ENCODE measurements at places on chromosomes 1 and 21.

DNA sequence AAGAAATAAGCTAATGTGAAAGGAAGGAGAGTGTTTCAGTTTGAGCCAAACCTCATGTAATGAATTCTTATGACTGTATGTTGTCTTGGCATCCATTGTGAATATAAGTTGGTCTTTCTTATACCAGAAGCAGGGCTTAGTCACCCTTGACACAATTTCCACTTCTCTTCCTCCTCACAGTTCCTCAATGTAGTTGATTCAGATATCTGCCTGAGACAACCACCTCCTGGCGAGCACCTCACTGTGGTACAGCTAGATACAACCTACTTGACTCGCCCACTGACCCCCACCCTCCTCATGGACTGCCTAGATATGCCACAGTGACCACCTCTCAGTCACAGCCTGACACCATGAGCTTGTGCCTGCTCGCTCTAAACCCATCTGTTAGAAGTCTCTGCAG, 45.6 kb downstream of the KYAT3 start:
- no peak for DNase-seq

DNA sequence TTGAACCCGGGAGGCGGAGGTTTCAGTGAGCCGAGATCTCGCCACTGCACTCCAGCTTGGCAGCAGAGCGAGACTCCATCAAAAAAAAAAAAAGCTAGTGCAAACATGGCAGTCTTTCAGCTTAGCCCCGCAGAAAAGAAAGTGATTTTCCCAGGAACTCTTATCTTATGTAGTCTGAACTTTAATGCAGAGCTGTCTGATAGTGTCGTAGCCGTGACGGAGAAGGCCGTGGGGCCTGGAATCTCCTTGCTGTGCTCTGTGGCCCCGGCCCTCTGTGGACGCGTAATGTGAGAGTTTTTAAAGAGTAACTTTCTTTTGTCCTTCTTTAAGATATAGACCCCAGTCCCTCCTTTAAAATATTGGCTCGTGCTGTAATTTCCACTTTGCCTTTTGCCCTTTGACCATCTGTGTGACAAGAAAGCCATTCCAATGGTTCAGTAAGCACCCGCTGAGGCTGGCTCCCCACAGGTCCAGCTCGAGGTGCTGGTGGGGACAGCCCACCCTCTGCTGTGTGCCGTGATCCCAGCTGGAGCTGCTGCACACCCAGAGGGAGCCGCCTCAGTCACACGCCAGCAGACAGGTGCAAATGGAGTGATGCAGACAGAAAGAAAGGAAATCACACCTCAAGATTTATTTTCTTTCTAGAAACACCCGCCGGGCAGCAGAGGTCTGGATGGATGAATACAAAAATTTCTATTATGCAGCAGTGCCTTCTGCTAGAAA, 164.0 kb downstream of the PGBD5 start:
- no peak for DNase-seq

DNA sequence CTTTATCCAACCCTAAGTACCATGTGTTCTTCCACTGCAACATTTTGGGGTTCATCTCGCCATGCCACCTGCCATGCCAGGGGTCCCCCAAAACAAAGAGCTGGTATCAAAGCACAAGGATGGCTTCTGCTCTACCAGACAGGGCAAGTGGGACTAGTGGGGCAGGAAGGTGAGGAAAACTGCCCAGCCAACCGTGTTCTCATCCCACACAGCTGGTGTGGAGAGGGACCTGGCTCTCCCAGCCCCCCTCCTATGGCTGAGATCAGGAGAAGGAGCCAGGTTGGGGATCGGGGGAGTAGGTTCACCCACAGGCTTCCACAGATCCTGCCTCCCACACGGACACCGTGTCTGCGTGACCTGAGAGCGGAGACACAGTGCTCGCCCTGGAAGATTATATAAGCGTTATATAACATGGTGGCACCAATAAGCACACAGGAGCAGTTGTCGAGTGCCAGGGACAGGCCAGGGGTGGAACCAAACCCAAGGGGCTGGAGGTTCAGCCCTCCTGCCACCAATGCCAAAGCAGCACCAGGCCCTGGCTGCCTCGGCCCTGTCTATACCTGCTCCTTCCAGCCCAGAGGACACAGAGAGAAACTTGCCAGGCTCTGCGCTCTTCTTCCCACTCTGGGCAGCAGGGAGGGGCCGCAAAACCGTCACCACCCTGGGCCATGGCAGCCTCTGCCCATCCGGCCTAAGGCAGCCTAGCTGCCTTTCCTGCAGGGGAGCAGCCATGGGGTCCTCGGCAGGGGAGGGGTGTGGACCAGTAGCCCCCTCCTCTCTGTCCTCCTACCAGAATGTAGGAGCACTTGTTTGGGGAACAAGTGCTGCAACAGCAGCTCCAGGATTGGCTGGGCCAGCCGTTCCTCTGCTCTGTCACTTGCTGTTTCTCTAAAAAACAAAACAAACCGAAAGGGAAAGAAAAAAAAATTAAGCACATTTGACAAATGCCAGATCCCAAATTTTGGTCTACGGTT, 43.5 kb downstream of the CD34 start:
- no peak for DNase-seq

GRCh38 chr1:248862695-248862997, 3.8 kb upstream of the ZNF692 start:
- no peak for DNase-seq

- DNase-seq, result no peak
Observed at GRCh38 chr1:225526878-225527277, 99.0 kb upstream of the LBR start.

DNA sequence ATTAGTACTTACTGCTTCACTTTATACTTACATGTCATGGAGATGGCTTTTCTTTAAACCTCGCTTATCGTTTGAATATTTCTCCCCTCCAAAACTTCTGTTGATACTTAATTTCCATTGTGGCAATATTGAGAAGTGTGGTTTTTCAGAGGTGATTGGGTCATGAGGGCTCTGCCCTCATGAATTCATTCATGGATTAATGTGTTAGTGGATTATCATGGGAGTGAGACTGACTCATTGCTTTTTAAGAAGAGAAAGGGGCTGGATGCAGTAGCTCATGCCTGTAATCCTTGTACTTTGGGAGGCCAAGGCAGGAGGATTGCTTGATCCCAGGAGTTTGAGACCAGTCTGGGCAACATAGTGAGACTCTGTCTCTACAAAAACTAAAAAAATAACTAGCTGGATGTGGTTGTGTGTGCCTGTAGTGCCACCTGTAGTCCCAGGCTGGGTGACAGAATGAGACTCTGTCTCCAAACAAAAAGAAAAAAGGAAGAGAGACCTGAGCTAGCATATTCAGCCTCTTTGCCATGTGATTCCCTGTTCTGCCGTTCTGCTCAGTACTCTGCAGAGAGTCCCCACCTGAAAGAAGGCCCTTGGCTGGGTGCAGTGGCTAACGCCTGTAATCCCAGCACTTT, 30.2 kb downstream of the RABGAP1L start:
- DNase-seq, result no peak

- DNase-seq, result no peak
Observed at GRCh38 chr1:193438771-193439170, 252.4 kb upstream of the B3GALT2 start.

- no peak for DNase-seq
Observed at GRCh38 chr21:31668651-31669491, 9.4 kb downstream of the SOD1 start.

GRCh38 chr1:155160128-155160527, 13.0 kb downstream of the KRTCAP2 start:
- no peak for DNase-seq

- DNase-seq, result no peak
Observed at GRCh38 chr1:87497380-87498203, 168.9 kb downstream of the LMO4 start.

- DNase-seq, result no peak
Observed at GRCh38 chr1:89201106-89201794, 2.5 kb upstream of the GBP4 start.

- no peak for DNase-seq
Observed at GRCh38 chr1:212930986-212931678, 19.2 kb upstream of the VASH2 start.

- no peak for DNase-seq
Observed at GRCh38 chr1:3742439-3743298, 9.6 kb upstream of the CCDC27 start.

DNA sequence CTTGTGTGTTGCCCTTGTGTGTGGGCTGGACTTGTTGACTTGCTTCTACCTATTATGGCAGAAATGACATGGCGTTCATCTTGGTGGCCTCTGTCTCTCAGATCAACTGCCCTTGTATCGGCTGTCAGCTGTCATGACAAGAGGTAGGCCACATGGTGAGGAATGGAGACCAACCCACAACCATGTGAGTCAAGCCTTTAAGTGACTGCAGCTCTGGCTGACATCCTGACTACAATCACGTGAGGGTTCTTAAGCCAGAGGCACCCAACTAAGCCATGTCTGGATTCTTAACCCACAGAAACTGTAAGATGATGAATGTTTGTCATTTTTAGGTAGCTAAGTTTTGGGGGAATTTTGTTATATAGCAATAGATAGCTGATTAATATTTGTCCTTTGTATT, 82.1 kb downstream of the KCND3 start:
- DNase-seq, result no peak

DNA sequence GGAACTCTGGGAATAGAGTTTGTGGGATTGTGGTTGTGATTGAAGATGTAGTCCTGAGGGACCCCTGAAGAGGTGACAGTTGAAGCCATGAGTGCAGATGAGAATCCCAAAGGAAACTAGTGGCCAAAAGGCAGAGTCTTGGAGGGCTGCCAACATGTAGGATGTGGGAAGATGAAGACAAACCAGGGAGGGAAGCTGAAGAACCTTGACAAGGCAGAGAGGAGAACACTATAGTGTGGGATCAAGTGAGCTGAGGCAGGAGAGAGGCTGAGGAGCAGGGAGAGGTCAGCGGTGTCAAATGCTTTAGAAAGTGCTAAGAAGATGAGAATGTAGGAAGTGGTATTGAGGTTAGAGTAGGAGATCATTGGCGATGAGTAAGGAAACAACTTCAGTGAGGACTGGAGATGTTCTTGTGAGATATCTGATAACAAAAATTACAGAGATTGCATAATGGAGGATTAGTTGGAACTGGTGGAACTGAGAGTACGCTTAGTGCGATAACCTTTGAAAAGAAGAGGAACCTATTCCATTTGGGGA, 88.5 kb upstream of the VCAM1 start:
- DNase-seq, result no peak

GRCh38 chr1:36366091-36366661, 19.5 kb downstream of the STK40 start:
- DNase-seq, result peak; percentile 32

GRCh38 chr1:228464487-228464983, 22.6 kb upstream of the RNF187 start:
- DNase-seq, result peak; percentile 75

DNA sequence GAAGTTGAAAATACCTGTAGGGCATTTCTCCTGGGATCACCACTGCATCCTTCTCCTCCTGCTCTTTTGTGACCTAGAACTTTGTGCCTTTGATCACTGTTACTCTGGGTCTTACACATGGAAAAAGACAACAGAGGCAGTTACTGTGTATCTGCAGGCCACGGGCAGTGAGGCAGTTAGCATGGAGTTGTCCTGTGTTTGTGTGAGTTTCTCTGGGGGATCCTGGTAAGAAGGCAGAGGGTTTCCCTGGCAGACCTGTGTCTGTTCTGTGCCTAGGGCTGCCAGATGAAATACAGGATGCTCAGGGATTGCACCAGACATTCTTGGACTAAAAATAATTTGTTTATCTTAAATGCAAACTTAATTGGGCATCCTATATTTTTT, 44.4 kb upstream of the SCCPDH start:
- DNase-seq, result no peak
